ENCODE measurements at places on chromosomes 11 and 22.

DNA sequence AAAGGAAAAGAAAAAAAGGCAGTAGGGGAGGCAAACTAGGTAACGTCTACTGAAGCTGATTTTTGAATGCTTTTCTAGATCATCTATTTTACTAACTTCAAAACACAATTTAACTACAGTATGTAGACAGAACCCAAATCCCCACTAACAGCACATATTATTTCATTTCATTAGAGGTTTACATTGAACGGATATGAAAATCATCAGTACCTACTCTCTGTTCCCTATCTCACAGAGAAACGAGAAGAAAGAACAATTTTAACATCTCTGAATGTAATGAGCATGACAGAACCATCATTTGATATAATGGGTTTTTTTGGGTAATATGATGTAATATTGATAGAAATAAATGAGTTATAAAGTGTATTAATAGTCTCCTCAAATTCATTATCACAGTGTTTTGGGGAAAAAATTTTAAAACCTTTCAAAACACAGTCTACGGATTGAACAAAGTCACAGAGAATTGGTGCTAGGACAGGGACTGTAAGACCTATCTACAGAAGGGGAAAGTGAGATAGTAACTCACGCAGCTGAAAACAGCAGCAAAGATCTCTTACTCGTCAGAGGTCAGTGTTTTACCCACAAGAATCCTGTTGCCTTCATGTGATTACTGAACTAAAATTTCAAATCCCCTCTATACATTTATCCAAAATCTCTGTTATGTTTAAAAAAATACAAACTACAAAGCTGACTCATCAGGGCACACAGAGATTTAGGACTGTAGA is 77.3 kb downstream of the ZBTB44 start:
- DNase-seq = no peak

GRCh38 chr11:112499153-112499880 is 238.7 kb upstream of the PLET1 start:
- no peak for DNase-seq

GRCh38 chr11:94828088-94828487 is 59.9 kb downstream of the AMOTL1 start:
- no peak for DNase-seq

- DNase-seq = no peak
Observed at GRCh38 chr11:6351782-6352382, 31.6 kb upstream of the CAVIN3 start.

GRCh38 chr22:19779685-19780268 is 19.2 kb downstream of the TBX1 start:
- no peak for DNase-seq

DNA sequence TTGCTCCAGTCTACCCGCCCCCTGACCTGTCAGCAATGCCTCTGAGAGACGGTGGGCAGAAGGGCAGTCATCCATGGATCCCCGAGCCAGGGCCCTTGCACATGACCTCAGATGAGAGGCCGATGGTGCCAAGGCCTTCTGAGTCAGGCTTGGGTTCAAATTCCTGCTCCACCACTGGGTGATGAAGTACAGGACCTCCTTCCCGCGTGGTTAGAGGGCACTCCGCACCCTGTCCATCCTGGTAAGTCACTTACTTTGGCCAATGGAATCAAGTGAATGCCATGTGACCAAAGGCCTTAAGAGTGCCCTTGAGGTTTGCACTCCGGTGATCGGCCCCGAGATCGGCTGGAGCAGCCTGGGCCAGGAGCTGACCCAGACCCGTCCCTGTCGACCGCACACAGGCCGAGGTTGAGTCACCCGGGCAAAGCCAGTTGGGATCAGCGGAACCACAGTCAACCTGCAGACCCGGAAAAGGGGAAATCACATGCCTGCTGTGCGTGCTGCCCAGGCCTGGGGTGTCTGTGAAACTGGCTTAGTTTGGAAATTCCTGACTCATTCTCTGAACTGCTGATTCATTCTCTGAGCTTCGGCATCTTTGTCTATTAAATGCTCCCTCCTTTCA is 48.9 kb downstream of the RTL6 start:
- DNase-seq = peak; percentile 90

DNA sequence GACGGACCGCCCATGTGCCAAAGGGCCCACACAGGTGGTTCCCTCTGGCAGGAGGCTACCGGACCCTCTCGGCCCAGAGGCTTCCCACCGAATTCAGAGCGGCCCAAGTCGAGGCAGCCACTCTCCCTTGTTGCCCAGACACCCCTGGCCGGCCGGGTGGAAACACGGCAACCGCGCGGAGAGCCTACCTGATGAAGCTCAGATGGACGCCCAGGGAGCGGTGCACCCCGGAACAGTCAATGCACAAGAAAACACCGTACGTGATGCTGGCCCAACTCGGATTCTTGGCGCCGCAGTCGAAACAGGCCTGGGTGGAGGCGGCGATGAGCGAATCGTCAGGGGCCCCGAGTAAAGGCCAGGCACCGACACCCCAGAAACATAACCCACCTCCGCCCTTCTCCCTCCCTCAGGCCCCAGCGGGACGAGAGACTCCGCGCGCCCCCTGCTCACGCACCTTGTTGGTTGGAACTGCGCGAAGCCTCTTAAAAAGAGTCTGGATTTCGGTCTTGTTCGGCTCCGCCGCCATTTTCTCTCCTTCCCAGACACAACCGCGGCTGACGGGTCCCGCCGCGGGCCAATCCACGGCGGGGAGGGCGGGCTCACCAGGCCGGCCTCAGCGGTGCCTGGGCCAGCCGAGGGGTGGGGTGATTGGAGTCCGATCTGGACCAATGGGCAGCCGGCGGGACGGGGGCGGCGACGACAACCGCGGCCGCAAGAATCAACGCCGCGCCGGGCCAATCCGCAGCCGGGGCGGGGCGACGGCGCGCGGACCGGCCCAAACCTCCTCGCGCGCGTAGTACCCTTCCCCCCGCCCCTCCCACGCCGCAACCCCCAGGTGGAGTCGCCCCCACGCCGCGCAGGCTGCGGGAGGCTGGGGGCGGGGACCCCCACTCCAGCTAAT is at the start of gene ARFGAP2:
TSS of gene ARFGAP2 (minus strand) at position 552 of the 901 bp plus-strand sequence. CDS start at position 526, 26 bp downstream.
- DNase-seq = no peak

DNA sequence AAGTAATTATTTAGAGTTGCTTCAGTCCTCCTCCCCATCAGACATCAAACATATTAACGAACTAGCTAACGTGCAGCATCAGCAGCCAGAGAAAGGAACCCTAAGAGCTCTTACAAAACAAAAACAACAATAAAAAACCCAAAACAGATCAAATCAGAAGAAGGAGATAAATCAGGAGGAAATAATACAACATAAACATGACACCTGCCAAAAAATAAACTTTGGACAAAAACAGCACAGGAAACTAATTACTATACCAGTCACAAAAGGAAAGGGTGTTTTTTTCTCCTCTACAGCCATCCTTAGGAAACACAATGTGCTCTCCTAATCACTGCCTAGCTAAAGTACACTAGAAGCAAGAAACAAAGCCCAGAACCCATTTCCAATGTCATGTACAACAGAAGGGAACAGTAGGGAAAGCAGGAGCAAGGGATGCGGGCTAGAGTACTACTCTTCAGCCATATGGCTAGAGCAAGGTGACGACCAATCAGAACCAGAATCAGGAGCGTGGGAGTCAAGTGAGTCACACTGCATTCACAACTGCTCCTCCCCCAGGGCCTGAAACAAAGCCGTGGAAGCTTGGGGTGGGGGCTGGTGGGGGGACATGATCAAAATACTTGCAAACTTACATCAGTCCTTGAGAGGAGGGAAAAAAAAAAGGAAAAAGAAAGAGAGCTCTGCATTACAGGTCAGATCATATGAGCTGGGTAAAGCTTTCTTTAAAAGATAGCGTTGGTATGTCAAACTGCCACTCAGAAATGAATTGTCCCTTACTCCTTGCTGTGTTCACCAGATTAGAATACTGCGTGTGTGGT is 60.4 kb downstream of the LARGE2 start:
- no peak for DNase-seq

DNA sequence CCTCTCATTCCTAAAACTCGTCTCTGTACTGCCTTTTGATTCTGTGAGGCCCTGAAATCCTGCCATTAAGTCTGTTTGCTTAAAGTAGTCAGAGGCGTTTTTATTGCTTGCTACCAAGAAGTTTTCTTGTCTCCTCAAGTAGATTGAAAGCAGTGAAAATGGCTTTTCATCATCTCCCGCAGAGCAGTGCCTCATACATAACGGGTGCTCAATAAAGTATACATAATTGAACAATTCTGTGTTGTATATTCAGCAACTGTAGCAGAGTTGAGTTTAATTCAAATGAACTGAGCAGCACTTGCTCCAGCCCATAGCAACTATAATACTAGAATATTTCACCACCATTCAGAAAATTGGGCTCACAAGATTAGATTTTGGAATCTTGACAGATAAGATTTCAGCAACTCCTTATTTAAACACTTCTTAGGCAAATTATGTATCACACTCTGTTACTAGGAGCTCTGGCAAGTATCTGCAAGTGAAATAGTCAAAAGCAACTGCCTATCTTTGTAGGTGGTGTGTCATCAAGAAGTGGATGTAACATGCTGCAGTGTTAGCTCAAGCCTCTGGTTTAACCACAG is 20.0 kb downstream of the FIBIN start:
- DNase-seq = no peak

DNA sequence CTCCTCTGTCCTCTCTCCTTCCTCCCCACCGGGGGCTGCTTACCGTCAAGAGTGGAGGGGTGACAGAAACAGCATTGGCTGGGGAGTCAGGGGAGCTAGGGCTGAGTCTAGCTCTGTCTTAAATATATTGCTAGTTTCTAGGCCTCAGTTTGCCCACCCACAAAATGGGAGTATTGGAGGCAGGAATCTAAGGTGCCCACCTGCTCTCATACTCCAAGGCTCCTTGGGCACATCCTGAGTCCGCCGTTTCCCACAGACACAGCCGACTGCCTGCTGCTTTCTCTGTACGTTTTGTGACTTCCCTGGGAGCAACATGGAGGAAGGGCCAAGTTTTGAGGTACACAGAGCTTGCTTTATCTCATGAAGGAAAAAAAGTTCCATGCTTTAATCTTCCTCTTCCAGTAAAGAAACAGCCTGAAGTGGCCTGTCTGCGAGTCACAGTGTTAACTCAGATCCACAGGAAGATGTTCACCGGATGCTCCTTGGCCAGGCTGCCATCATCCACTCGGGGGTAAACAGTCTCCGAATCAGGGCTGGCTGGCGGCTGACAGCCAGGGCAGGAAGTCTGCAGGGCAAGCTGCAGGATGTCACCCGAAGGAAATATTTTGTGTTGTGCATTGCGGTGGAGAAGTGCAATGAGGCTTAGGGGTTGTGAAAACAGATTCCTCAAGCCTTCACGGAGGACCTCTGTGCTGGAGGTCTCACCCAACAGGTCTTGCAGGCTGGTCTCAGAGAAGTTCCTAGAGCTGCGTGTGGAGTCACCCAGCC is 11.0 kb upstream of the CERK start:
- DNase-seq = no peak

DNA sequence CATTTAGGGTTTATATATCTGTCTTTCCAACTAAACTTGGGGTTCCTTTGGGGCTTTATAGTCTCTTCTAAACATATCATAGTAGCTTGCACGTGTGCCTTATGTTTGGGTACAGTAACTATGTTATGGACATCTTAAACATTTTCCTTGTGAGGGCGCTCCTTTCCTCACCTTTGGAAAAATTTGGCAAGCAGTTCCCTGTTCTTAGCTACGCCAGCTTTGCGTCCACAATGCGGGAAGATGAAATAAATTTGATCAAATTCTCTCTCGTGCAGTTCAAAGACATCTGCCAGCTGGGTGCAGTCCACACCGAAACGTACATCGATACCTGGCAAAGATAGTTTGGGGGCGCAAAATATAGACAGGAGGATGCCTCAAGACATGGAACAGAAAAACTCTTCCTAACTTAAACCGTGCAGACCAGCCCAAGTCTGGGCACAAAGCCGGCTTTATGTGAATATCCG is 548 bp downstream of the FDXACB1 start:
- no peak for DNase-seq

GRCh38 chr22:35064664-35065063 is 1.3 kb upstream of the ISX start:
- no peak for DNase-seq
